Activated CD8-positive, alpha-beta T cell treated with anti-CD3 and anti-CD28 coated beads for 36 hours (primary cell): ENCODE measurements at places on chromosomes 1 and 21. TPM values are rescaled to one million over a fixed set of nuclear protein-coding genes. Genes with fewer than 3 reads are reported as not detected.

DNA sequence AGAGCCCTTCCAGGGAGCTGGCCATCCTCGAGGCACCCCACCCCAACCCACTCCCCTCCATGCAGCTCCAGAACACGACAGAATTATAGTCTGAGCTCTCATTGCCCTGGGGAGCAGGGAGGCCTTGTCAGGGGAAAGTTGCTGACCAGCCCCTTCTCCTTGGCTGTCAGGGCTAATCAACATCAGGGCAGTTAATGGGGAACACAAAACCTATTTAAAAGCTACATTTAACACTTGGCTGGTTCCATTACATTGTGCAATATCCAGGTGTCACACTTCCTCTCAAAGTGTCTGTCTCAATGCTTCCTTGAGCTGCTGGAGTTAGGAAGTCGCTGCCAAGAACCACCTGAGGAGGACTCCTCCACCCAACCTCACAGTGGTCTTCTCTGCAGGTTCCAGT lies 111.8 kb upstream of the GRIK3 start:
- no peak for DNase-seq

- DNase-seq: peak; percentile 70
Observed at GRCh38 chr21:41899426-41900202, 20.5 kb upstream of the PRDM15 start.

DNA sequence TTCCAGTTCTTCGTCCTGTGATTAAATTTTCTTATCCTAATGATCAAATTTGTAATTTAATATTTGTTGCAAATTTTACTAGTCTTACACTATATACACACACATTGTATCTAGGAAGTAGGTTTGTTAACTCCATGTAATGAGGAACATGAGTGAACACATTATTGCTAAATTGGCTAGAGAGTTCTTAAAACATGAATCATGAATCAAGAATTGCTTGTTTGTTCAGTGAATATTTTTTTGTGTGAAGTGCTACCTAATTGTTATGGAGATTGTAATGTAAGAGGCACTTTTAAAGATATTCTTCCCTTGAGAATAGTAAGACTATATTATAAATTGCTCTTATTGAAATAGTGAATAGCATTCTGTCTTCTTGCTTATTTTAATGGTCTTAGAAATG lies 4.6 kb downstream of the GPSM2 start:
- DNase-seq: no peak

- no peak for DNase-seq
Observed at GRCh38 chr1:93143136-93143535, 37.1 kb downstream of the TMED5 start.

Gene LCE2C
- total RNA-seq: not detected

DNA sequence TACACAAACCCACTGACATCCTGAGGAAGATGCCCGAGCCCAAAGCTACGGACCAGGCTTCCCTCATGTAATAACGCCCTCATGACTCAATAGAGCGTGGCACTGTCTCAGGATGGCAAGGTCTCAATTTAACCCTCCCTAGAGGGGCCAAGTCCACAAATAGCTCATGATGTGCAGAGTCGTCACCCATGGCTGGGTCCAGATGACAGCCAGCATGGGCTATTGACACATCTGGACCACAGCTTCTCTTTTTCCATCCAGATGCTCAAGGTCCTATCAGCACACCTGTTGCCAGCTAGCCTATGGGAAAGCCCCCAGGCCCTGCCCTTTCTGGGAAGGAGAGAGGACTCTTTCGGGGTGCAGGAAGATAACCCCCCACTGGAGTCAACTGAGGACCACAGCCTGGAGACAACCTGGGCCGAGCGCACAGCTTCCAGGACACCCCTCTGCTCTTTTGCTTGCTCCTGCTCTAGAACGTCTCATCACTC lies 2.8 kb downstream of the LAPTM5 start:
- peak; percentile 62 for DNase-seq

GRCh38 chr1:3831689-3832088 lies 25.3 kb downstream of the CEP104 start:
- no peak for DNase-seq

GRCh38 chr1:35448344-35448801 lies 108.8 kb downstream of the KIAA0319L start:
- DNase-seq: no peak

Gene TMEM52
- total RNA-seq: 2.1 TPM

- peak; percentile 41 for DNase-seq
Observed at GRCh38 chr1:151199873-151200581, 1.7 kb downstream of the PIP5K1A start.

- no peak for DNase-seq
Observed at GRCh38 chr21:21463456-21463855, 465.2 kb downstream of the NCAM2 start.

DNA sequence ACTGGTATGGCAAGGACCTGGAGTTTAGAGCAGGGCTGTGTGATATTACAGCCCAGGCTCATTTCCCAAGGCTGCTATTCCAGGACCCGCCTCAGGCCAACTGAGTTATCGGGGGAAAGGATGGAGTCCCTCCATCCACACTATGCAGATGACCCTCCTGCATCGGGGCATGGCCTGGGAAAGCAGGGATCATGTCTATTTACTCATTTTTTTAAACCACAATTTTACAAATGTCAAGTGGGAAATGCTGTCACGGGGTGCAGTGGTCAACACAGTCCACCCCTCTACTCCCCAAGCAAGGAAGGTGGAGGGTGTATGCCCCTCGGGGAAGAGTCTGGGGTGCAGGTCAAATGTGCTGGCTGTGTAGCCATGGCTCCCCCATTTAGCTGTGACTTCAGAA lies 6.1 kb upstream of the CLEC20A start:
- DNase-seq: no peak

Gene HOOK1
- 13.3 TPM for total RNA-seq

DNA sequence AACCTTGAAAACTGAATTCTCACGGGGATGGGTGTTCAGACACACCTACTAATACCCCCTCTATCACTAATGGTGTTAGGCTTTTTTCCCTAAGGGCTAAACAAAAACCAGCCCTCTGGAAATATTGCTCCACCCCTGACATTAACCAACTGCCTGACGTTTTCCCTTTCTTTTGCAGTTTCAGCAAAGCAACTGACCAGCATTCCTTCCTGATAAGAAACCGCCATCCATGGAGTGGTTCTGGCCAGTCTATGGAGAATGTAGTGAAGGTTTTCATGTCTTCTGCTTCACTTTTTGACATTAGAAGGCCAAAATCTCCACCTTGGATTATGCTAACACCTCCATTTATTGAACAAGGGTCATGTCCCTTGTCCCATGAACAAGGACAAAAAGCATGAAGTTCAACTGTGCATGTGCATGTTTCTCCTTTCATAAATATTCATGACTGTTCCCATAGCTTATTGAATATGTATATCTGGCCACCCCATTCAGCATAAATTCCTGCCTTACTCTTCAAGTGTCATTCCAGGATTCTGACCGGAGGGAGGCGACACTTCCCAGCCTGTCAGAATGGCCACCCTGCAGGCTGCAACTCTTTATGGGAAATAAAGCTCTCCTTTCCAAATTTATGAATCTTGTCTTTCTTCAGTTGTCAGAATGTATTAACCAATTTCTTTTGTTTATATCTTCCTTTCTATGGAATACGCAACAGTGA lies 314.3 kb downstream of the HHIPL2 start:
- no peak for DNase-seq

- no peak for DNase-seq
Observed at GRCh38 chr21:15422783-15423182, 307.0 kb upstream of the USP25 start.

GRCh38 chr1:31795096-31795675 lies 20.6 kb downstream of the SPOCD1 start:
- DNase-seq: no peak

DNA sequence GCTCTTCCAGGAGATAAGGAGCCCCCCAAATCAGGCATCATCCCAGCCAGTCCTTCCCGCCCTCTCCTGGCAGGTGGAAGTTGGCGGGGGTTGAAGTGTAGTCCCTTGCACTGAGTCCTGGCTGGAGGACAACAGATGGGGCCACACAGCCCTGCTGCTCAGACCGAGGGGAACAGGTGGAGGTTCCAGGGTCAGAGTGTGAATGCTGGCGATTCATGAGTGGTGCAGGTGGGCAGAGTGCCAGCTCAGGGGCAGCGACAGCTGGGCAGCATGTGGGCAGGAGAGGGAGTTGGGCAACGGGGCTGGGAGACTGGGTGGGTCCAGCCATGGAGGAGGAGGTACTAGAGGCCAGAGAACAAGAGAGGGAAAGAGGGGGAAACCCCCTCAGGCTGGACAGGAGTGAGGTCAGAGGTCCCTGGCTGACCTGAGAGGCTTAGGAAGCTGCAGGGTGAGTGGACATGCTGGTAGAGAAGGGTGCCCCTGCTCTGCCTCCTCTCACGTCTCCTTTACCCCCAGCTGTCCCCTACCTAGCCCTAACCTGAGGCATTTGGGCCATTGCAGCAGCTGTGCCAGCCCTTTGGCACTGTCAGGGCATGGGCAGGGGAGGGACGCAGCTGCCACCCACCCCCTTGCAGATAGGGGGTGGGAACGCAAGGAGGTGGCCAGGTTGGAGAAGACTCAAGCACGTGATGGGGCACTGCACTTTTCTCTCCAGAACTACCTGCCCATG lies 11.3 kb upstream of the ADORA1 start:
- DNase-seq: no peak

- no peak for DNase-seq
Observed at GRCh38 chr1:110130989-110131388, 18.7 kb downstream of the UBL4B start.

- no peak for DNase-seq
Observed at GRCh38 chr1:33918368-33918767, 54.5 kb downstream of the HMGB4 start.

Gene PTGER3
- total RNA-seq: not detected

GRCh38 chr1:245096311-245097066 lies 58.3 kb upstream of the KIF26B start:
- no peak for DNase-seq

GRCh38 chr1:8639148-8639547 lies 178.3 kb downstream of the RERE start:
- no peak for DNase-seq

Gene TEX38
- not detected for total RNA-seq

DNA sequence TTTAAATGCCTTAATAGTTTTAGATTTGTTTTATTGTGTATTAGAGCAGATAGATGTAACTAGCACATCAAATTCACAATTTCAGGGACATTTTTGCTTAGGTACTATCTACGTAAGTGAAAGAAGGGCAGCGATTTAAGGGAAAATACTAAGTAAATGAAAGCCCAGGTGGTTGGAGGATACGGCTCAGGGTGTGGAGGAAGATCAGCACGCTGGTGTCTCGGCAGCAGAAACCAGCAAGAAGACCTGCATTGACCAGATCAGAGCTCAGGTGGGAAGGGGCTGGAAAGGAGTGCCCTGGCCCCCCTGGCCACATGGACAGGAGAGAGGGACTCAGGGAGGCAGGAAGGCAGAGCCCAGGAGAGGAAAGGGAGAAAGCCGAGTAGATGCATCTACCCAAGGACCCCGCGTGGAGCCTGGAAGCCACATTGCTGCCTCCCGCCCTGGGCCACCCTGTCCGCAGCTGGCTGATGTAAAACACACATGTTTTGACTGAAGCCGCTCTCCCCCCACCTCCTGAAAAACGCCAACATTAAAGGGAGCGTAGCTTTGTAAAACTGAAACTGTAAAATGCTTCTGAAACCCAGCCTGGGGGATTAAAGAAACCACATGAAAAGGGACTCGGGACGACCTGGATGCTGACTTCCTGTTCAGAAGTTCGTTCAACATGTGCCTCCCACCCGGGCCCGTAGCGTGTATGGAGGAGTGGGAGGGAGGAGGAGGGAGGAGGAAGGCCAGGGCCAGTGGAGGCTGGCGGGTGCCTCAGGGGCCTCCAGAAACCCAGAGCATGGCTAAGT lies 72.6 kb upstream of the TARDBP start:
- DNase-seq: peak; percentile 79

- DNase-seq: no peak
Observed at GRCh38 chr21:38952890-38953289, 147.2 kb downstream of the ETS2 start.

- no peak for DNase-seq
Observed at GRCh38 chr1:117883616-117884015, 45.8 kb downstream of the GDAP2 start.

Gene SEC16B
- total RNA-seq: not detected

DNA sequence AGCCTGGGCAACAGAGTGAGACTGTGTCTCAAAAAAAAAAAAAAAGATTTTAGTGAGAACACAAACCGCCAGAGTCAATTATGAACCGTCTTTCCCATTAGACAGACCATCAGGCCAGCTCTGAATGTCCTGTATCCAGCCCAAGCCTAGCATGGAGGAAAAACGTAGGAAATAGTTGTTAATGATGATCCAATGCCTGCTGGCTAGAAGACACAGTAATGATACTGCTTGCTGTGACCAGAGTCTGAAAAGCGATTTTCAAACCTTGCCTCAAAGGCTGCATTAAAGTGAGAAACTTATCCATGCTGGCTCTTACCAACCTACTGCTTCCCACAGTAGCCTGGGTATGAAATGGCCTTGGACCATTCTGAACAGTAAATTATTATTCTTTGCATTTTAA lies 17.0 kb downstream of the COA7 start:
- no peak for DNase-seq

GRCh38 chr1:119791377-119791776 lies 19.9 kb downstream of the REG4 start:
- no peak for DNase-seq

DNA sequence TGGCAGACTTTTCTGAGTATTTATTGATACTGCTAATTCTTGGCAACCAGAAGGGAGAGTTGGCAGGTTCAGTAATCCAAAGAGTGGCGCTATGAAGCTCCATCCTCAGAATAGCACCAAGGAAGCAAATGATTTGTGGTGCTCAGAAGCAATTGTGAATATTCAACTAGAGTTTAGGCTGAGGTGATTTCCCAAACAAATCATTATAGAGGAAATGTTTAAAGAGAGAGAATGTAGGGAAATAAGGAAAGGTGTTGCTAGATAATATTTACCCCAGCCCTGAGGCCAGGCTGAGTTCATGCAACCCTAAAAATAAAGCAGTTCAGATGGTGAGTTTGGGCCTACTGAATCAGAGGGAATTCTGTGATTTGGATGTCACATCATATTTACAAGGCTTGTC lies 363.4 kb upstream of the PLXNA2 start:
- DNase-seq: no peak

GRCh38 chr1:70331962-70332361 lies 22.6 kb downstream of the ANKRD13C start:
- no peak for DNase-seq

Gene IKBKE
- total RNA-seq: 14.9 TPM

DNA sequence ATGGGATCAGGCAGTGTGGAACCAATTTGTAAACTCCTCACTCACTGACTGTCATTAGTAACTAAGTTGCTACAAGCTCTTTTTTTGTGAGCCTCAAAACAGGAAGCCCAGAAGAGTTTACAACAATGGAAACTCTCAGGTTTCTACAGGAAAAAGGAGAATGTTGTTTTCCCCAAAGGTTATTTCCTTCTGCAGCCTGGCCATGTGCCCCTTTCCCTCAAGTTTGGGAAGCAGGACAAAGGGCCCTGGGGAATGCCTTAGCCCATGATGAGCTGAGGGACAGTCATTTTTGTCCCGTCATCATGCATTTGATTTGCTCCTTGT lies 395.9 kb downstream of the KIF26B start:
- DNase-seq: no peak

- no peak for DNase-seq
Observed at GRCh38 chr1:115832651-115833050, 8.3 kb downstream of the NHLH2 start.
